ENCODE measurements at places on chromosomes 5 and 9.

DNA sequence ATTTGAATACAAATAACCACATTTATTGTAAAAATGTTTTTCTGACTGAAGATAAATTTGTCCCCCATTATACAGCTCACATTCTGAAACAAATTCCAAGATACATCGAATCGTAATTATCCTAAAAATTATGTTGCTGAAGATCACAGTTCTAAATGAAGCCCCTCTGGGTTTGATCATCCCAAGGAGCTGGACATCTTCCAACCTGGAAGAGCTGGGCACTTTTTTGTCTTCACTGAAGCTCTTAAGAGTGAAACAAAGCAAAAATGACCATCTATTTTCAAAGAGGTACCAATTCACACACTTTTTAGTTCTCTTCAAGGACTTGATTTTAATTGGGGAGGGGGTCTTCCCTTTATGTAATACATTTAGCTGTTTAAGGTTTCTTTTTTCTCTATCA lies 5.5 kb downstream of the CTNND2 start:
- no peak for DNase-seq

DNA sequence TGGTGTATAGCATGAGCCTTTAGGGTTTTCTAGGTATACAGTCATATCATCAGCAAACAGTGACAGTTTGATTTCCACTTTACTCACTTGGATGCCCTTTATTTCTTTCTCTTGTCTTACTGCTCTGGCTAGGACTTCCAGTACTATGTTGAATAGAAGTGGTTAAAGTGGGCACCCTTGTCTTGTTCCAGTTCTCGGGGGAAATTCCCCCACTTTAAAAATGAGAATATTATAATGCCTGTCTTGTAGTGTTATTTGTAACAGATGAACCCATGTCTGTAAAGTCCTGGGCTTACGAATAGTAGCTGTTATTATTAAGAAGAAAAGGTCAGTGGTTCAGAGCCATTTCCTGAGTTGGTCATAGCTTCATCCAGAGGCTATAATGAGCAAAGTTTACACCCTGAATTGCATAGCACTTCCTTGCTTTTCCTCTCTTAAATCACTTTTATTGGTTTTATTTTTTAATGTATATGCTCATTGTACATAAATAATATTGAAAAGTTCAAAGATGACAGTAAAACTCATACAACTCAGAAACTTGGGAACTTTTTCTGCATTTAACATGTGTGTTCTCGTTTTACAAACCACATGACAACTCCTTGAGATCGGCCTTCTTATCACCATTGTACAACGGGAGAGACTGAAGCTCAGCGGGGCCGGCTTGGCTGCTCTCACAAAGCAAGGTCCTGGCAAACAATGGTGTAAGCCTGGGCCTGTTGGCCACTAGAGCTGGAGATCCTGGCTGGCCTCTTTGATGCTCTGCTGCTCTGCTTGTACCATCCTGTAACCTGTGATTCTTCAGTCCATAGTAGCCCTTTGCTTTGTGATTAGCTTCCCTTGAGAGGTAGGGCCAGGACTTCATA lies 85.2 kb downstream of the CYFIP2 start:
- DNase-seq, result no peak

- DNase-seq, result no peak
Observed at GRCh38 chr5:87787625-87788256, 375.0 kb upstream of the CCNH start.

GRCh38 chr5:58044166-58044565 lies 415.7 kb downstream of the PLK2 start:
- DNase-seq, result no peak

DNA sequence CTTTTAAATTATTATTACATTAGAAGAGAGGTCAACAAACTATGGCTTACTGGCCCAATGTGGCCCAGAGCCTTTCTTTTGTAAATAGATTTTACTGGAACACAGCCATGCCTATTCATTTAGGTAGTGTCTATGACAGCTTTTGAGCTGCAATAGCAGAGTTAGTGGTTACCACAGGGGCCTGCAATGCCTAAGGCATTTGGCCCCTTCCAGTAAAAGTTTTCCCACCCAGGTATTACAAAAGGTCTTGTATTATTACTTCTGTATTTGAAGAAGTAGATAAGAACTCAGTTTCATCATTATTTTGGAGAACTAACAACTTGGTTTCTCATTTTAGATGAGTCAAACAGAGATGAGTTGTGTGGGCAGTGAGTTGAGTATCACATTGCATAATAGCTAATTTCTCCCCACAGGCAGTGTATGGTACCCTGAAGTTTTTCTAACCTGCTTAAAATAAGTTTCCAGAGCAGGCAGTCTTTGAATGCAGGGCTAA lies 9.5 kb downstream of the MTRR start:
- DNase-seq, result no peak

DNA sequence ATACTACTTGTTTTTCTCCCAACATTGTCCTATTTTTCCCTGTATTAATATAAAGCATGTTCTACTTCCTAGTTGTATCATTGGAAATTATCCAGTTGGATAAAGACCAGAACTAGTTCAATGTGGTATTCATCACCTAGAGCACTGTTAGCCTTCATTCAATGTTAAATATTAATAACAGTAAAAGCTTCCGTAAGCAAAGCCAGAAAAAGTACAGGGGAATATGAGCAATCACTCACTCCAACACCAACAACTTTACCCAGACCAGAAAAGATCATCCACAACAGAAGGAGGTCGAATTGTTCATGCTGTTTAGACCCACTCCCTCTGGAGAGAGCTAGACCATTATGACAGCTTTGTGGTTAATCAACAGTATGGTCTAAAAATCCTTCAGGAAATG lies 728.4 kb downstream of the MAT2B start:
- no peak for DNase-seq

DNA sequence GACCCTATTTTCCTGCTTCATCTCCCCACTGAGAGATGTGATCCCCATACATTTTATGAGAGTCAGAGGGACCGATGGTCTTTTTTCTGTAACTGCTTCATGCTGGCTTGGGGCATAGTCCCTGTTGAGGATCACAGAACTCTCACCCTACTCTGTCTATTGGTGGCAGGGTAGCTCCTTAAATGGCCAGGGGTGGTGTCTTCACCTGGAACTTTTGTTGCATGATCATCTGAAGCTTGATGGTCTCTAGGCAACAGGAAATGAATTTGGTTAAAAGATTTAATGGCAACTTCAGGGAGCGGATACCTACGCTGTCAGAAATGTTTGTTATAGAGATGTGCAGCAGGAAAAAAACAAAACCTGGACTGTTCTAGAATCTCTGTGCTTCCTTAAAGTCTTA lies 87.0 kb upstream of the GLIS3 start:
- DNase-seq, result no peak

GRCh38 chr9:121071370-121071755 lies 3.4 kb upstream of the CNTRL start:
- no peak for DNase-seq

GRCh38 chr5:42518595-42519221 lies 95.5 kb downstream of the GHR start:
- no peak for DNase-seq

DNA sequence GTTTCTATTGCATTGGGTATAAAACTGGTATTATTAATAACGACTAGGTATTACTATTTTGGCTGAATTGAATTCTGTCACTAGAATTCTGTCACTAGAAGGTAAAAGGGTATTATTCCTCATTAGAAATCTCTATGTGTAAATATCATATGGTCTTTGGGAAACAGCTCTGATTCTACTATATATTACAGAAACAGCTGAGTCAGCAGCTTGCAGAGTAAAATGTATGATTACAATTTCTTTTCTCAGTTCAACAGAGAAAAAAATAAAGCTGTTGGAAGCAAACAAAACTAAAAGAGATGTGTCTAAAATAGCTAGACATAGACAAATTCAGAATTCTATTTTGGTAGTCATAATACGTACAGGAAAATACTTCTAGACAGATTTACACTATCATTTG lies 48.5 kb downstream of the HAPLN1 start:
- DNase-seq, result no peak

DNA sequence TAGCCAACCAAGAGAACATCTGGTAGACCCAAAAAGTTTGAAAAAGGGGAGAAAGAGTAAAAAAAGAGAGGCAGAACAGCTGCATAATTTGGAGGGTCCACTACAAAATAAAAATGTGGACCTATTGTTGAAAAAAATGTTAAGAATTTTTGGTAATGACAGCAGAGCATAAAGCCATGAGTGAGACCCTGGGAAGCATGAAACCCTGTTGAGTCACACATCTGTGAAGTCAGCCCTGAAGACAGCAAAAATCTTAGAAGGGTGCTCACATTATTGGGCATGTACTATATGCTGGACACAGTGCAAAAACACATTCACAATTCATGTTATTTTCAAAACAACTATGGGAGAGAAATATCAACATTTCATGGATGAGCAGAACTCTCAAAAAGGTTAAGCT lies 56.4 kb upstream of the LIFR start:
- no peak for DNase-seq

- no peak for DNase-seq
Observed at GRCh38 chr9:114307899-114308267, 15.0 kb upstream of the ORM1 start.

- DNase-seq, result no peak
Observed at GRCh38 chr9:110999379-110999778, 38.9 kb downstream of the LPAR1 start.

DNA sequence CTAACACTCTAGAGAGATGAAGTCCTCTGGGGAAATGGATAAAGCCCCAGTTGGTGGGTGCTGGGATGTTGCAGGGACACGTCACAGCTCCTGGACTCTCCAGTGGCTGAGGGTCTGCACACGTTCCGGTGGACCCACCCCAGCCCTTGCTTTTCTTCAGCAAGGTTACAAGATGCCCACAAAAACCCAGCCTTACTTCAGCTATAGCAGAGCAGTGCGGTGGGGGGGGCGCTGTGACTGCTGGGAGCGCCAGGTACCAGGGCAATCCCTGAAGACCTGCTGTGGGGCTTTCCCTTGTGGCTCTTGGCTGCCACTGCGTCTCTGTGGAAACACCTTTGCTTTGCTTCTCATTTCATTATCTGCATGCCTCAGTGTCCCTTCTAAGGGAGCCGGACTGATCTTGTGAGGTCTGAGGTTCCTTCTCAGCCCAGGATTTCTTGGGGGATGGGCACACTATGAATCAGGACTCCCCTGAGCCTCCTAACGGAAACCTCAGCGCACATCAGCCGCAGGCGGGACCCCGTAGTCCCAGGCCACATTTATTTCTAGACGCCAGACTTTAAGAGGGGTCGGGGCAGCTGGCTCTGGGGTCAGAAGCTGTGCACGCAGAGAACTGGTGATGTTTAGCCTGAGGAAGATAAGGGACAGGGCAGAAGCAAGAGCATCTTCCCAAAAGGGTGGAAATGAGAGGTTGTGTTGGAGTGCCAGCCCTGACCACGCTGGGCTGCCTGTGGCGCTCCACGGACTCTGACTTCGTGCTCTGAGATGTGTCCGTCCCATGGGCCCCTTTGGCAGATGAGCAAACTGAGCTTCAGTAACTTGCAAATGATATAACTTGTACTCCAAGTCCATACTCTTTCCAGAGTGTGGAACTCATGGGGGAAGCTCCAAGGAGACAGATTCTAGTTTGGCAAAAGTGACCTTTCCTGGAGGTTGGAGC lies 106.8 kb downstream of the WNK2 start:
- no peak for DNase-seq

- no peak for DNase-seq
Observed at GRCh38 chr5:166497496-166498104, 1793.8 kb upstream of the WWC1 start.

- no peak for DNase-seq
Observed at GRCh38 chr9:137521405-137521985, 28.7 kb downstream of the PNPLA7 start.

GRCh38 chr9:122346478-122347347 lies 24.1 kb upstream of the PTGS1 start:
- no peak for DNase-seq

GRCh38 chr9:89375191-89375760 lies 57.0 kb downstream of the SECISBP2 start:
- no peak for DNase-seq

- no peak for DNase-seq
Observed at GRCh38 chr5:77102549-77102948, 15.5 kb upstream of the ZBED3 start.

DNA sequence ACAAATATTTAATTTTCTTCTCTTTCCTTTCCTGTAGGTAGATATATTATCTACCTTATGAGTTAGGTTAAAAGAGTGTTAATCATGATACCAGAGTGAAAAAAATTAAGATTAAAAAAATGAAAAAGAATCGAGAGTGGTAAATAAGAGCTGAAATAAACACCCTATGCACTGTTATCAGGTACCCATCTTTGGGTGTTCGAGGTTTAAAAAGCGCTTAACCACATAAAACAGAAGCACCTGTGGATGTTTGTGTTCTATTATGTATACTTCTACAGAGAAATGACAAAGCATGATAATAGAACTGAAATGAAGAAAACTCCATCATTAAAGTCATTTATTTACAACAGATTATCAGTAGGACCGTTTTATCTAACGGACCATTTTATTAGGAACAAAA lies 25.7 kb upstream of the GCNT4 start:
- DNase-seq, result no peak

DNA sequence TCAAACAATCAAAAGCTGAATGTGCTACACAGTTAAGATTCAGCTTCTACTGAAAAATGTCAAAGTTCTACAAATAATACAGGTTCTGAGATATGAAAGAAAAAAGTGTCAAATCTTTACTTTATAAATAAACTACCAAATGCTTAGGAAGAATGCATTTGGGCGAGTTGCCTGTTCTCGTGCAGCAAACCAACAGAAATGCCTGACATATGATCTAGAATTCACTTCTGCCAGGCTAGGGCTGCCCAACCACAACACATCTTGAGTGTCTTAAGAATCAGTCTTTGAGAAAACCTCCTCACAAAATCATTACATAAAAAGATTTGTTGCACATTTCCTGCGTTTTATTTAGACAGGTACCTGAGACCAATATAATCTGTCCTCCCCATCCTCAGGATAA lies 42.2 kb downstream of the ANKH start:
- DNase-seq, result no peak

DNA sequence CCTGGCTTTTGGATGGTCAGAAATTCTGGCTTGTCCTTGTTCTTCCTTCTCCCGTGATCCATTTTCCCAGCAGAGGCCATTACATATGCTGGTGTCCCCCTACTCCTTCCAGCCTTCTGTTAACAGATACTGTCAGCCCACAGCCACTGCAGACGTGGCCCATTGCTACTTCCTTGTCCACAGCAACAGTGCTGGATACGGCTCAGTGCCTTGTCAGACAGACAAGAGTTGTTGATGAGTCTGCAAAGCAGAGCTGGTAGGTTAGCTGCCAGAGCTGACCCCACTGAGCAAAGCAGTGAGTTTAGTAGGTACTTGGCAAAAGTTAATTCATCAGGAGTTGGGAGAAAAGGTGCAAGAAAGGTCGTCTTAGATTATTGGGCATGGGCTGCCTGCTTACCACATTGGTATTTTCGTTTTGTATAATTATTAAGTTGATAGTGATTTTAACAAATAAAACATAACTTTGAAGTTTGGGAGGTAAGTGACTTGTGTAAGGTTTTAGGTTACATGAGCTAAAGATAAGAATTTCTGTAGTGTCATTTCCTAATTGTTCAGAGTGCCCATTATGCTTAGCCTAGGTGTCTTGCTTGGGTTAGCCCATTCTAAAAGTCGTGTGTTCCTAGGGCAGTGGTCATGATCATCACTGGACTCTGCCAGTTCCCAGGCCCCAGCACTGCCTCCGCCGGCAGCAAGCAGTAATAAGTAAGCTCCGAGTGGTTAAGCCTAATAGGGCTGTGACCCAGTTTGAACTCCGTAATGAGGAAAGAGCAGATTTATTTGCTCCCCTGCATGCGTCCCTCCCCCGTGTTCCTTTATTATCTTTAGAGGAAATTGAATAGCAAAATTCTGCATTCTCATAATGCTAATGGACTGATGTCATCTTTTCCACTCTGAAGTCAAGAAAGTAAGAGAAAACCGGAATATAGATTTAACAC lies 292.0 kb downstream of the FANCC start:
- no peak for DNase-seq

GRCh38 chr9:21075484-21075883 lies 2.3 kb downstream of the IFNB1 start:
- DNase-seq, result no peak
